ENCODE measurements at places on chromosomes 1 and 21.
A peak's percentile ranks its signal among the peaks of the same experiment; 100 is the strongest.

- DNase-seq, result no peak
Measured at GRCh38 chr1:150558303-150558704, 9.1 kb downstream of the ADAMTSL4 start.

DNA sequence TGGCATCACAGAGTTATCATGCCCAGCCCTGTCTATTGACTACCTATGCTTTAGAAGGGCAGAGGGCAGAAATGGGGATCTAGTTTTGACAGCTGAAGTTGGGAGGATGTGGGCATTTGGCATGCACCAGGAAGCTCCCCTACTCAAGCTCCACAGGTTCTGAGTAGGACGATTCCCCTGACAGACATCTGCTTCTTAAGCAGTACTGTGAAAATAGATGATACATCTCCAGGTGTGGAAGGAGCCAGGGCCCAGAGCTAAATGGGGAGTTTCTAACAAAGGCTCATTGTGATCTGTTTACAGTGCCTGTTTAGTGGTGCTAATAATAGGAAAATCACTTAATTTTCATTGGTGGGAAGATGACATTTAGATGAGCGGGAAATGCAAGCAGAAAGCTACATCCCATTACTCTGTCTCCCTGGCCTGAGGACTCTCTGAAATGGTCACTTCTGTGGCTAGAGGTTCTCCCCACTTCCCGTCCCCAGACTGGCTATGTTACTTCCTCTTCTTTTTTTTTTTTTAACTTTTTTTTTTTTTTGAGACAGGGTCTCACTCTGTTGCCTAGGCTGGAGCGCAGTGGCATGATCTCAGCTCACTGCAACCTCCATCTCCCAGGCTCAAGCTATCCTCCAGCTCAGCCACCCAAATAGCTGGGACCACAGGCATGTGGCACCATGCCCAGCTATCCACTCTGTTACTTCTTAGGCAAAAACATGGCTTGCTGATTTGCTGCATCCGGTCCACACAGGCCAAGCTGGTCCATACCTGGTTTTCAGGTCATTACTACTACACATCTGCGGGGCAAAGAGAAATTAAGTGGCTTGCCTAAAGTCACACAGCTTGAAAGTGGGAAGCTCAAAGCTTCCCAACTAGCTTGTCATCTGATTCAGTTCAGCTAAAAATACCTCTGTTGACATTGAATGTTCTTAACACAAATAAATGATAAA is 23.2 kb upstream of the CNIH3 start:
- DNase-seq, result peak; percentile 79

GRCh38 chr21:36603221-36603620 is 95.7 kb upstream of the SIM2 start:
- no peak for DNase-seq

DNA sequence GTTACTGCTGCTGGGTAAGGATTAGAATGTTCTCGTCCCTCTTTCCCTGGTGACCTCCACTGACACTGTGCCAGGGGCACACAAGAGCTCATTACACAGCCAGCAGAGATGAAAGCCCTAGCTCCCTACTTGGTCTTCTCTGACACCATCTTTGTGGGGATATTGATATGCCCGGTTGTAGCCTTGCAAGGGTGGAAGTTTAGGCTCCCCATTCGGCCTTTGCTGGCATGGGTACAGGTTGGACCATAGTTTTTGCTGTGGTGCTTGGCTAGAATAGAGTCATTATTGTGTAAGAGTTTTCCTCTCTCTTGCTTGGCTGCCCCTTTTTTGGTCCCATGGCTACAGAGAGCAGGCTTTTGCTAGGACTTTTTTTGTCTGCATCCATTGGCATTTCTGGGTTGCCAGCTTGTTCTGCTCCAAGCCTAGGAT is 12.3 kb downstream of the RAB4A start:
- no peak for DNase-seq

GRCh38 chr1:25922971-25923552 is 16.8 kb upstream of the STMN1 start:
- DNase-seq, result no peak

DNA sequence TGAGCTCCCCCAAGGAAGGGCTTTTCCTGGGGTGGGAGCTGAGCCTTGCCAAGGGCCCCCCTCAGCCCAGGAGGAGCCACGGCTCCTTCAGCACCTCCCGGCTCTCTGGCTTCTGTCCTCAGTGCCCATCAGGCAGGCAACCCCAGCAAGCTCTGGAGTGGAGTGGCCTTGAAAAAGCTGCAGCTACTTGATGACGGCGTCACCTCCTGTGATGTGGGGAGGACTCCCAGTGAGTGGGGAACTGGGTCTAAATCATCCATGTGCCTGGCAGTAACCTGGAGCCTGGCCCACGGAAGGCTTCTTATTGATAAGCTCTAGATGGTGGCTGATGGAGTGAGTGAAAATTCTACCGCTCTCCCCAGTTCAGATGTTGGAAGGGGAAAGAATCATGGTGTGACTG is 114.4 kb downstream of the TMEM53 start:
- no peak for DNase-seq

DNA sequence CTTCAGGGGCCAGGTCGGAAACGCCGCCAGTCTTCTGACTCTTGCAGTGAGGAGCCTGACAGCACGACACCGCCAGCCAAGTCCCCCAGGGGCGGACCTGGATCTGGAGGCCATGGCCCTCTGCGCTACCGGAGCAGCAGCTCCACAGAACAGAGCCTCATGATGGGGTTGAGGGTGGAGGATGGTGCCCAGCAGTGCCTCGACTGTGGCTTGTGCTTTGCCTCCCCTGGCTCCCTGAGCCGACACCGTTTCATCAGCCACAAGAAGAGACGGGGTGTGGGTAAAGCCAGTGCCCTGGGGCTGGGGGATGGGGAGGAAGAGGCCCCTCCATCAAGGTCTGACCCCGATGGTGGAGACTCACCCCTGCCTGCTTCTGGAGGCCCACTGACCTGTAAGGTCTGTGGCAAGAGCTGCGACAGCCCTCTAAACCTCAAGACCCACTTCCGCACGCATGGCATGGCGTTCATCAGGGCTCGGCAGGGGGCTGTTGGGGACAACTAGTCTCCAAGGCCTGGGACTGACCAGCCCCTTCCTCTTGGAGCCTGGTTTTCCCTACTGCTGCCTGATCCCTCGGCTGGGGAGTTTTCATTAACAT is 8.7 kb downstream of the ZNF687 start:
- DNase-seq, result no peak

DNA sequence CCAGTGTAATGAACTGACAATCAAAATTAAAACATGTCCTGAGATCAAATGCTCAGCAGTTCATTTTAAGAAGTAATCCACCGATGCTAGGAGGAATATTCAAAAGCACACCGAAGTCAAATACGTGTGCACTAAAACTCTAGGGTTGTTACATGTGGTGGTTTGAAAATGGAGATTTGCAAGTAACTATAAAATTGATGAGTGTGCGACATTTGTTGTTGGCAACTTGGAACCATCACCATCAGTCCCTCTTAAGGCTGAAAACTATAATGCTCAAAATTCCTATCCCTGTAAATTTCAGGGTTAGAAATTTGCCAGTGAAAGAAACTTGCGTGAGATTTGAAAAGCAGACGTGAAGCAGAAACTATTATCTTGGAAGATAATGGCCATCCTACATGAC is 13.3 kb upstream of the SGIP1 start:
- DNase-seq, result no peak

- no peak for DNase-seq
Measured at GRCh38 chr1:15123270-15123669, 30.3 kb upstream of the TMEM51 start.

GRCh38 chr1:58047265-58047858 is 499.2 kb downstream of the OMA1 start:
- DNase-seq, result no peak

GRCh38 chr1:182249201-182249676 is 142.4 kb downstream of the GLUL start:
- no peak for DNase-seq

DNA sequence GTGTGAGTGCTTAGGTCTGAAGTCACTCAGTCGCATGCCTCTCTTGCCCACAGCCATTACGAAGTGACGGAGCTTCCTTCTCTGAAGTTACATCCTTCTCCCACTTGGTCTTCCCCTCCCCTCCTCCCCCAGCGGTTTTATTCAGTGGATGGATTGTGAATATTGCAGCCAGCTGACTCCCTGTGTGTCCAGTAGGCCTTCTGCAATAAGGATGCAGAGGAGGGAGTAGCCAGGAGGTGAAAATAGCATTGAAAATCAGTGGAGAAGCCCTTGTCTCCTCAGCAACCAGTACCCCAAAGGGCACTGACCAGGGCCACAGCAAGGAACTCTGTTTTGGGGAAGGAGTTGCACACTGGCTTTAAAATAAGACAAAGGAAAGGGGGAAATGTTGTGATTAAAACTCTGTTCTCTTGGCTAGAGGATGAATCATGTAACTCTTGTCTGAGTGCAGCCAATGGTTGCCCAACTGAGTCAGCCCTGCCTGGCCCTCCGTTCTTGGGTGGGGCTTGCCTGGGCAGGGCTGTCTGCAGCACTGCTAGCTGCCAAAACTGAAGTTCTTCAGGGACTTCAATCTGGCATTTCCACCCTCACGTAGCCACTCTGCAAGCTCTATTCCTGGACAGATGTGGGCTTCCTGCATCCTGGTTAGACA is 4.3 kb downstream of the S100A10 start:
- no peak for DNase-seq

DNA sequence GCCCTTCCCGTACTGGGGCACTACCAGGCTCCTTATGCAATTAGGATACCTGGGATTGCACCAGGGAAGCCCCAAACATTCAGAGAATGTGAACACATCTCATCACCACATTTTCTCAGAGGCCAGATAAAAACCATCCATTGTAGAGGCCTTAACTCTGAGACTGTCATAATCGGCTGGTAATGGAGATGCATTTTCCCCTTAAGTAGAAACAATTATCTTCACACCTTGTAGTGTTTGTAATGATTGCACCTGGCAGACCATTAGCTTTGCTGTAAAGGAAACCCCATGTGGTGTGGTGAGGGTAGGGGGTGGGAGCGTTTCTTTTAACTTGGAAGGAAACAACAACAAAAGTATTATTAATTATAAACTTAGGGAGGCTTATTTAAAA is 90.0 kb upstream of the TLR5 start:
- no peak for DNase-seq
